ENCODE measurements at places on chromosomes 5 and 9.

DNA sequence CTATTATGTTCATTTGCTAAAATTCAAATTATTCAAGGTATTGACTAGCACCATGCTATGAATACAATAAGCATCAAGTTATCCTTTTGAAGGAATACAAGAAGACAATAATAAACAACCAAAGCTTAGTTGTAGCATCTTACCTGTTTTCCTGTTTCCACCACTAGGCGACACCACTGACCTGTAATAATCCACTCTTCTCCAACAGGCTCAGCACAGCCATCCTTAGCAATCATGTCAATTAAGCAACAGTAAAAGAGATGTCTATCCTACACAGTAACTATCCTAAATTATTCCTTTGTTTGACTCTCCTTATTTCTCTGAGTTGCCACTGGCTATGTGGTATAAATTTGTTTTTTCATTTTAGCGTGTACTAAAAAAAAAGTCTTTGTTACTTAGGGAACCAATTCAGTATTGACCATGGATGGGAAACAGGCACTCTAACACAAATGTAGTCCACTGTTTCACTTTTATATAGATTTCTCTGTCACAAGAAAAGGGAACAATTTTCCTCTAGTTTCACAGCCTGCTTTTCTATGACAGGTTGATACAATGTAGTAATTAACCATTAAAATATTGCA, 46.2 kb downstream of the PCA3 start:
- peak; percentile 68 for DNase-seq

- peak; percentile 3 for DNase-seq
These were observed 99.3 kb downstream of the SLC24A2 start for GRCh38 chr9:19689328-19690101.

- no peak for DNase-seq
These were observed 106.6 kb upstream of the DPYSL3 start for GRCh38 chr5:147616421-147616820.

DNA sequence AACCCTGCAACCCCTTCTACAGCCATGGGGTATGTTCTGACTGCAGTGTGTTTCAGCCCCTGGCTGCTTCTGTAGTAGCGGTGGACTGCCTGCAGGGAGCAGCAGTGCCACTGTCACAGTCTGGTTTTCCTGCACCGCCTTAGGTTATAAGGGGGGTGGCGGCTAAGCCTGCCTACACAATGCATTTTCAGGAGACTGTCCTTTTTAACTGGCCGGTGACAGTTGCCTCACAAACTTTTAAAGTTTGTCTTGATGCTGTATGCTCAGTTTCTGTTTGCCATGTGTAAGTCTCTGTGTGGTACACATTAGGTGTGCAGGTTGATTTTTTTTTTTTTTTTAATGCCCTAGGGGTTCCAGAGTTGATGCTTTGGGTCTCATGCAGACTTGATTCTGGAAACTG, 53.0 kb downstream of the NUP214 start:
- peak; percentile 79 for DNase-seq

DNA sequence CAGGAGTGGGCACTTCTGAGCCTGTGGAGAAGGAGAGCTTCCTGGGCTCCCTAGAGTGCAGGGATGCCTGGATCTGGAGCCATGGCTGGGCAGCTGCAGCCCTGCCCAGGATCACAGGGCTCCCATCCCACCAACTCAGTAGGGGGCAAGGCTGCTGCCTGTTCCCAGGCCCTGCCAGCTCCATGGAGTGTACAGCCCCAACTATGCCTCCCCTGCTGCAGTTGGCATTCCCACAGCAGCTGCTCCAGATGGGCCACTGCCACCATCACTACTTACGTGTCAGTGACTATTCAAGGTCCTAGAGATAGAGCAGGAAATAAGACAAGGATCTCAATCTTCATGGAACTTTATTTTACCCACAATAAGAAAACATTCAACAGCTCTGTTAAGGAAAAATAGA, 107.1 kb upstream of the TNPO1 start:
- DNase-seq = no peak

DNA sequence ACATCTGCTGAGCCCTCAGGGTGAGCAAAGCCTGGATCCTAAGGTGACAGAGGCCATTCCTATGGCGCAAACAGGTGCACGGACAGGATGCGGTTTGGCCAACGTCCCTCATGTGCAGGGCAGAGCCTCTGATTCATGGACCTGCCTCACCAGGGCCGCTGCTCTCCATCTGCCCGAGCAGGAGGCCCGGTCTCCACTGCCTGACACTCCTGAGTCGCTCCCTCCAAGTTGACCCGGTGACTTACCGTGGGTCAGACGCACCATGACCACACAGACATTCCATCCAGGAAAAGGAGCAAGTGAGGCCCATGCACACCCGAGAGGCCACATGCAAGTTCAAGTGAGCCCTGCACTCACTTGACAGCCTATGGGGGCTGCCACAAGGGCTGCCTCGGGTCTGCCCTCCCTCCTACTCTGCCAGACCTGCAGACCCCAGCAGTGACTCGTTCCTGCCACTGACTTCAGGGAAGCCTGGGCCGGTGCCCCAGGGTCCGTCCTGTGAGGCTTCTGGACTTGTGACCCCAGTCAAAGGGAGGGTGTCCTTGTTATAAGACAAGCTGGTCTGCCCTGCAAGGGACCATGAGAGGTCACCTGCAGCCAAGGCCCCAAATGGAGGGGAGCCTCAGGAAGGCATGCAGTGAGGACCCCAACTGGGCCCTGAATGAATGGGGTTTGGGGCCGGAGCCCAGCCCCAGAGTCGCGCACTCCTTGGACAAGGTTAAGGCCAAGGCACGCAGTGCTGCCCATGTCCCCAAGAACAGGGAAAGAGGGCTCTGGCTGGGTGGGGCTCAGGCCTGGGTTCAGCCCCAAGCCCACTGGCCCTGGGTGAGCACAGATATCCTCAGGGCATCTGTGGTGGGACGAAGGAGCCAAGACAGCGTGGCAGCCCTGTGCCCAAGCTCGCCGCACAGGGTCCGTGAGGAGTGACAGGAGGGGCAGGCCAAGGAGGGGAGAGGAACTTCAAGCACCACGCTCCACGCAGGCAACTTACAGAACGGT, 10.1 kb downstream of the BRD3OS start:
- no peak for DNase-seq

GRCh38 chr9:104960662-104961061, 32.7 kb upstream of the ABCA1 start:
- no peak for DNase-seq

- no peak for DNase-seq
These were observed 81.9 kb upstream of the CTSL start for GRCh38 chr9:87643778-87644570.

GRCh38 chr5:125236007-125236406, 489.6 kb upstream of the ZNF608 start:
- no peak for DNase-seq
